ENCODE measurements at places on chromosomes 12 and 14.

DNA sequence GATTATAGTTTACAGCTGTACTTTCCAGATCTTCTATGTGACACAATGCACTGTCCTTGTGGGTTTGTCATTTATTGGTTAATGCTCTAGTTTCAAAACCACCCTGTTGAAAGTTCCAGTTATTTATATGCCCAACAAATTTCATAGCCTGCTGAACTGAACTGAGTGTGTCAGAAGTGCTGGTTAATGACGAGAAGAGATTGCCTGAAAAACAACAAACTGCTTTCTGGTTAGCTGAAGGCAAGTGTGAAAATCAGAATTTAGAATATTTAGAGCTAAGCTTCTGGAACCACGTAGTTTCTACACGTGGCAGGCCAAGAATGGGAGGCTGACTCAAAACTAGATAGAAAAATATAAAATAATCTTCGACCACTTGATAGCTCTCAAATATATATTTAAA lies 19.1 kb upstream of the RIN3 start:
- DNase-seq = no peak

DNA sequence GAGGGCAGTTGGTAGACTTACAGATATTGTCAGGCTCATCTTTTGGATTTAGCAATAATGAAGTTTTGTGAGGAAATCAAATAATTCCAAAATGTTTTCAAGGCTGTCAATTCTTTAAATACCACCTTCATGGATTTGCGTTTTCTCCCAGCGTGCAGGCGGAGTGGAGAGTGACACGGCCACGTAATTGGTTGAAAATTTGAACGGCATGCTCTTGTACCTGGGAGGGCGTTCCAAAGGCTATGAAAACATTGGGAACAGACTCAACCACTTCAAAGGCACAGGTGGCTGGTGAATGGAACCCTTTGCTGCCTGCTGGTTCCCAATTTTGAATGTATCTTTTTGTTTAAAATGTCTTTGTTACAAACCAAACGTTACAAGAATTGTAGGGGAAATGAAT lies 12.4 kb downstream of the SMIM41 start:
- DNase-seq = no peak

GRCh38 chr14:63960926-63961567 lies 108.2 kb downstream of the SYNE2 start:
- DNase-seq = no peak

- DNase-seq = no peak
These were observed 20.7 kb upstream of the KERA start for GRCh38 chr12:91078501-91078900.

DNA sequence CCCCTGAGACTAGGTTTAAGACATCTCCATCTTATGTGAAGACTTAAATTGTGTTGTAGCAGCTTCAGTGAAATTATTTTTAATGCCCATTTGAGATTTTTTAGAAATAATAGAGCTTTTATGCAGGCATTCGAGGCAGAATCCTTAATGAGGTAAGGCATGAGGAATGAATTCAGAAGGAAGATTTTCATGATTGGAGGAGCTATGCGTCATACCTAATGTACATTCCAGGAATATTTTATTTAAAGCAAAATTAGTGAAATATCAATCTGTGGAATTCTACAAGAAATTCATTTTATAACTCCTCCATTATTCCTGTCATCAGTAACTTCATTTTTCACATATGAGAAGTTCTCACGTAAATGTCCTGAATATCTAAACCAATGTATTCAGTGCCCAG lies 36.0 kb upstream of the GARIN6 start:
- no peak for DNase-seq

DNA sequence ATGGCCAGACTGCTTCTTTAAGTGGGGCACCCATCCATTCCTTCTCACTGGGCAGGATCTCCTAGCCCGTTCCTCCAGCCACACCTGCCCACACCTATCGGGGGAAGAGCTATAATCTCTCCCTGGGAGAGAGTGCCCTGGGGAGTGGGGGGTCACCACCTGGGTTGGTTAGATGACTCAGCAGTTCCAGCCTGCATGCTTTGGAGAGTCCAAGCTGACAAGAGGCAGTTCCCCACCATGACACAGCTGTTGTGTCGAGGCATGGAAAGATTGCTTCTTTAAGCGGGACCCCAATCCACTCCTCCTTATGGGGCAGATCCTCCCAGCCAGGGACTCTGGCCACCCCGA lies 52.6 kb upstream of the PPFIA2 start:
- DNase-seq = no peak

- DNase-seq = no peak
These were observed 7.9 kb upstream of the HCAR1 start for GRCh38 chr12:122738571-122738970.
